ENCODE measurements at places on chromosomes 4 and X. TPM values are rescaled to one million over a fixed set of nuclear protein-coding genes. Genes with fewer than 3 reads are reported as not detected.

DNA sequence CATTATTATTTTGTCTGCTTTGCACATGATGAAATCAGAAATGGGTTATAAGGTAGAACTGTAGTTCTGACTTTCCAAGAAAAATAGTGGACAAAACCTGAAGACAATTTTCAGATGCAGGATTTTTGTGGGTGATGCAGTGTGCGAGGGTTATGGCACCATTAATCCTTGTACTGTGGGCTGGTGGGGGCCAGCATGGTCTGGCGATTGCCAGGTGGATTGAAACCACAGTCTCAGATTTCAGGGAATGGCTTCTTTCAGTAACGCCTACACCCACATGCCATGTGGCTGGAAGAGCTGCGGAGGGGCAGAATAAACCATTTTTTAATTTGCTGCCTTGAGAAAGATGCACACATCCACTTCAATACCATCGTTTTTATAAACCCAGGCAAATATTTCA, 150.5 kb downstream of the ARSF start:
- no peak for DNase-seq
- H3K4me3 ChIP-seq = no peak overlapping the region
- H3K4me1 ChIP-seq = no peaks in the 10 kb centered on the region
- no peaks in the 10 kb centered on the region for H3K36me3 ChIP-seq
- no peak overlapping the region for H3K27ac ChIP-seq
- H3K27me3 ChIP-seq = no peaks in the 10 kb centered on the region

GRCh38 chrX:68596871-68597270, 50.6 kb upstream of the STARD8 start:
- no peaks in the 10 kb centered on the region for H3K4me1 ChIP-seq
- H3K36me3 ChIP-seq = no peaks in the 10 kb centered on the region
- no peak overlapping the region for H3K4me3 ChIP-seq
- H3K27me3 ChIP-seq = no peaks in the 10 kb centered on the region
- no peak for DNase-seq
- H3K27ac ChIP-seq = no peak overlapping the region

DNA sequence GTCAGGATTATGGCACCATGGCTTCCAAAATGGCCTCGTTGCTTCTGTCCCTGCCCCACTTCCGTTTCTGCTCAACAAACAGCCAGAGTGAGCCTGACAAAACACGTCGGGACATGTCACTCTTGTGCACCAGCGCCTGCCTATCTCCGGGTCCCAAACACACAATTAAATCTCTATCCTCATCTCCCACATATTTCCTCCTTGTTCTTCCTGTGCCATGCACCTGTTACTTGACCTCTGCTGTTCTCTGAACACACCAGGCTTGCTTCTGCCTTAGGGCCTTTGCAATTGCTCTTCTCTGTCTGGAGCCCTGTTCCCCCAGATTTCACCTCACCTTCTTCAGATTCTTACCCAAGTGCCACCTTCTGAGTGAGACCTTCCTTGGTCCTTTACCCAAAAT, 12.7 kb upstream of the CD38 start:
- DNase-seq = no peak
- no peaks in the 10 kb centered on the region for H3K4me1 ChIP-seq
- no peaks in the 10 kb centered on the region for H3K36me3 ChIP-seq
- H3K27me3 ChIP-seq = no peaks in the 10 kb centered on the region
- H3K4me3 ChIP-seq = no peak overlapping the region

- no peak overlapping the region for H3K4me3 ChIP-seq
- no peak for DNase-seq
- no peaks in the 10 kb centered on the region for H3K27me3 ChIP-seq
- H3K36me3 ChIP-seq = peaks cover under 1% of the 10 kb centered on the region
Measured at GRCh38 chr4:113732-114131, 10.6 kb upstream of the ZNF718 start.

UPF3B gene
- 7.0 TPM for total RNA-seq

NDNF gene
- total RNA-seq = 2.4 TPM
